Iris pigment epithelial cell (primary cell): ENCODE measurements at places on chromosomes 2 and 18.

DNA sequence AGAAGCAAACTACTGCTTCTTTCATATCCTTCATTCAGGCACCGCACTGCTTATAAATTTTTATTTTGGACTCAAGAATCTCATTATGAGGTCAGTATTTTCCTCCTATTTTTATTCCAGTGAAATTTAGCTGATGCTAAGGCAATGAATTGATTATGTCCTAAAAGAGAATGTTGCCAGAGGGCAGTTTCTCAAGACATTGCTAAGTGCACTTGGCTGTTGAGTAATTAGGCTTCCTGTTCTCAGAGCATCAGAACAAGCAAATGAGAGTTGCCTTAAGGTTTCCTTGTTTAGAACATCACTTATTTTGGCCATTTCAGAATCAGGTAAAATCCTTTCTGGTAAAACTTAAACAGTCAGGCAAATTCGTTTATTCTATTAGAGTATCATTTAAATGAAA, 548.6 kb upstream of the ZEB2 start:
- DNase-seq = peak; percentile 8

- no peak for DNase-seq
Observed at GRCh38 chr2:226707499-226707898, 92.1 kb downstream of the IRS1 start.

- peak; percentile 94 for DNase-seq
Observed at GRCh38 chr2:111975053-111975552, 76.7 kb downstream of the MERTK start.

- DNase-seq = no peak
Observed at GRCh38 chr2:70312560-70312959, 10.7 kb upstream of the FAM136A start.

DNA sequence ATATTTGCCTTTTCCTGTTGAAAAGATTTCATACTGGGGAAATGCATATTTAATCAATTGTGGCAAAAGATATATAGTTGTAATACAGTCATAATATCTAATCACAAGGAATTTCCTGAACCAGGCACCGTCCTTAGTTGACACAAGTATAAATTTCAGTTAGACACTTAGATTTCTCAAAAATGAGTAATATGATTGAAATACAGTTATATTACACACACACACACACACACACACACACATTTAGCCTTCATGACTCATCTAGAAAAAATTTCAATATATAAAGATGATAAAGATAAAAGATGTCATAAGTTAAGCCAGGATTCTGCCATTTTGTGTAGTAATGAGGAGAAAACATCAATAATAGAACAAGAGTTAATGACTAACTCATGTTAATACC, 258.4 kb upstream of the ZNF804A start:
- peak; percentile 50 for DNase-seq

- no peak for DNase-seq
Observed at GRCh38 chr2:176094349-176094748, 1.8 kb downstream of the HOXD13 start.

- DNase-seq = no peak
Observed at GRCh38 chr2:173400760-173401159, 46.1 kb downstream of the CDCA7 start.

- no peak for DNase-seq
Observed at GRCh38 chr18:10160251-10160650, 246.4 kb downstream of the VAPA start.

DNA sequence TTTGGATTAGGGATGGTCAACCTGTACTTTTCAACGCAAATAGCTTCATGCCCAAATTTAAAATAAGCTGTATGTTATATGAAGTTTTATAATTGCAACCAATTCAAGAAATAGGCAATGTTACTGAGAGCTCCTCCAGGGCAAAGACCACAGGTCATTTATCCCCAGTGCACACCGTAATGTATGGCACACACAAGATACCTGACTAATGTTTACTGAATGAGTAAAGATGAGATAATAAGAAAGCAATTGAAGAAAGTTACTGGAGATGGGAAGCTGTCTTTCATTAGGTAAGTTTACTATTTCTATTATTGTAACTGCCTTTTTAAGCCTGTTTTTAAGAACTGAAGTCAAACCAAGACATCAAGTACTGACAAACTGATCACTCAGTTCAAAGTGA, 184.5 kb upstream of the VRK2 start:
- no peak for DNase-seq

DNA sequence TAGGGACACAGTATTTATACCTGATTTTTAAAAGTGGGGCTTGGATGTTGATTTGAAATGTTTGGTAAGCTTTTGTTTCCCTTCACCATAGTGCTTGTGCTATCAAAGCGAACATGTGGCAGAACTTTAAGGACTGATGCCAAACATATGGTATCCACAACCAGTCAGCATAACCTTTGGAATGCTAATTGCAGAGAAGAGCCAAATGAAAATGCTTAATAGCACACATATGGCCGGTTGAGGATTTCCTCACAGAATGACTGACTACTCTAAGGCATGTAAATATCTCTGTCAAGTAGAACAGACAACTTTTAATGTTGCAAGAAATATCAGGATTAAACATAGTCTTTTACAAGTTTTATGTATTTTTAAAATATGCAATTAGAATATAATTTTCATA, 120.9 kb upstream of the COL3A1 start:
- peak; percentile 97 for DNase-seq

- DNase-seq = no peak
Observed at GRCh38 chr2:221420245-221420644, 151.9 kb downstream of the EPHA4 start.

GRCh38 chr2:15553519-15553918, 7.6 kb downstream of the NBAS start:
- no peak for DNase-seq

DNA sequence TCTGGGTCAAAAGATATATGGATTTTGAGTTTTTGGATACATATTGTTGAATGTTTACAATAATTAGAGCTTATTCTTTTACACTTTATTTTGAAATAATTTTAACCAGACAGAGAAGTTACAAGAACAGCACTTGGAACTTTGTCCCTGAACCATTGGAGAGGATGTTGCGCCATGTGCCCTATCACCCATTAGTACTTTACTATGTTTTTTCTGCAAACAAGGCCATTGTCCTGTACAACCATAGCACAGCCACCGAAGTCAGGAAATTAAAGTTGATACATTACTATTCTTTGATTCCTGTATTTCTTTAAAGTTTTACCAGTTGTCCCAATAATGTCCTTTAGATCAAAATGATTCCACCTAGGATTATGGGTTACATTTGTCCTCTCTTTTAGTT, 188.8 kb downstream of the ACKR3 start:
- DNase-seq = no peak

- DNase-seq = peak; percentile 31
Observed at GRCh38 chr18:3983351-3983969, 471.6 kb downstream of the DLGAP1 start.

DNA sequence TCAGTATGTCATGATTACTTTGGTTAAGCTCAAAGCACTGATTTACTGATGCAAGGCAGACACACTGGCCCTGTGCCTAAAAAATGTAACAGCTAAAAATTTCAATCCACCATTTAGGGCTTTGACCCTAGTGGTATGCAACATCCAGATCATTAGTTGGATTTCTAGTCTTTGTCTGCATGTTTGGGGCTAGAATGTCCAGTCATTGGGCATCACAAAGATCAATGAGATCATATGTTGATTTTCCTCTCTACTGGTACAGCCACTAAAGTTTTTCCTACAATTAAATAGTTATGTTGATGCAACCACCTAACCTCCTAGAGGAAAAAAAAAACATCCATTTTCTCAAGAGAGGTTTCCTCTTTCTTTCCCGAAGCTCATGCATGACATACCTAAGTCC, 53.4 kb upstream of the REV1 start:
- DNase-seq = no peak

- DNase-seq = peak; percentile 10
Observed at GRCh38 chr2:181407171-181407570, 50.0 kb upstream of the ITGA4 start.
